Fibroblast of lung (primary cell): ENCODE measurements at places on chromosomes 16 and 17. TPM values are rescaled to one million over a fixed set of nuclear protein-coding genes. Genes with fewer than 3 reads are reported as not detected.

DNA sequence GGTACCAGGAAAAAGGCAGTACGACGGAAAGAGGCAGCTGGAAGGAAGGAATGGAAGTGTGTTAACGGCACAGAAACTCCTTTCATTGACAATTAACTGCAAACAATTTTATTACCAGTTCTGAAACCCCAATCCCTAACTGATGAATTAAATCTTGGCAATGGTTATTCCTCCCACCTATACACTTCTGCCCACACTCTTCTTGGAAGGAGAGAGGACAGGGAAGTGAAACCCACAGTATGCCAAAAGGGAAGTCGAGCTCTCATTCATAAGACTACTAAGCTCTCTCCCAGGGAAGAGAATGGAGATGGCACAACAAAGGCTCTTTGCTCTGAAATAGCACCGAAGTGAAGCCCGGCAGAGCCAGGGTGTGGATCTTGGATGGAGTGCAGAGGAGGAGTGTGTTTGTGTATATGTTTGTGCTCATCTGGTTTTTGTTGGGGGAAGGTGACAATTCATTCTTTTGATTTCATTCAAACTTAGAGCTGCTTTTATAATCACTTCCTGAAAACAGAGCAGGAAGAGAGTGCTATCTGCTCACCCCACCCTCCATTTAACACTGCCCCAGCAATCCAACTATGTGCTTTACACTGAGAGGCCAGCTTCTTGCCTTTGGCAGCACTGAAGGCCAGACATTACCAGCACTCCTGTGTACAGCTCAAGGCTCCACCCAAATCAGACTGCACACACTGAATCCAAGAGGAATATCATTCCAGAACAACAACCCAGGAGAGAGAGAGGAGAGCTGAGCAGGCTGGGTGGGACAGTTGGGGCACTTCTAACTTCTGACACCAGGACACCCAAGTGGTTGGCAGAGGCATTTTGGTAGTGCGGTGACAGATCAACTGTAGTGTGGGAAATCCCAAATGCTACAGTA lies 68.7 kb downstream of the HIC1 start:
- no peak for DNase-seq

GRCh38 chr17:10089196-10089804 lies 109.1 kb downstream of the GAS7 start:
- peak; percentile 41 for DNase-seq

- DNase-seq: no peak
Measured at GRCh38 chr16:27410761-27411160, 8.8 kb downstream of the IL21R start.

Gene OR1E1
- total RNA-seq: not detected in 2 replicates

Gene PRSS8
- total RNA-seq: not detected in 2 replicates
